Stimulated activated CD4-positive, alpha-beta T cell treated with anti-CD3 and anti-CD28 coated beads, Interleukin-2, amount 100 ng/mL, for 4 hours (primary cell): ENCODE measurements at places on chromosomes 3 and 15.

DNA sequence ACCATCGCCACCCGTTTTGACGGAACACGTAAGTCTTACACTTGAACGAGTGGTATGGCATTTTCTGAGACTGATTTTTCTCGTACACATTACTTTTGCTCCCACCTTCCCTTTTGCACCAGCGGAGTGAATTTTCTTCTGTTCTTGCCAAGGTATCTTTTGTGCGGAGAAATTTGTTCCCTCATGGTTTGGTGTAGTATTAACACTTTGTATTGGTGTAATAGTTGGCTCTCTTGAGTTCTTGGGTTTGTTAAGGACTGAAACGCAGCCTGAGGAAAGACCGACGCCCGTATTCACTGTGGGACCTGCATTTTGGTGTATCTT, 420 bp downstream of the KCNH8 start:
- no peak for DNase-seq

DNA sequence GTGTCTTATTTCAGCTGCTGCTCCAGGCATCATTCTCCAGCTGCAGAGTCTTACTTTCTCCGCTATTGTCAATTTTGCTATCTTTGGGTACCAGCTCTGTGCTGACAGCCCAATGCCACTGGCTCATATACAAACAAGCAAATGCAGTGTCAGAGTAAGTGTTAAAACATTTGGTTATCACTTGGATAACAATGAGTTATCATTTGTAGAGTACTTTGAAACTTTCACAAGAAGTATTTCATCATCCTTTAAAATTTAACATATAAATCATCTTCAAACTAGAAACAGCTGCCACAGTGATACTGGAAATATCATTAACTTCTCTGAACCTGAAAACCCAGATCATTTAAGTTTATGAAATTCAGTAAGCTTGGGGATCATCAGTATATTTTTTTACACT, 13.8 kb downstream of the TSPAN3 start:
- DNase-seq = no peak

DNA sequence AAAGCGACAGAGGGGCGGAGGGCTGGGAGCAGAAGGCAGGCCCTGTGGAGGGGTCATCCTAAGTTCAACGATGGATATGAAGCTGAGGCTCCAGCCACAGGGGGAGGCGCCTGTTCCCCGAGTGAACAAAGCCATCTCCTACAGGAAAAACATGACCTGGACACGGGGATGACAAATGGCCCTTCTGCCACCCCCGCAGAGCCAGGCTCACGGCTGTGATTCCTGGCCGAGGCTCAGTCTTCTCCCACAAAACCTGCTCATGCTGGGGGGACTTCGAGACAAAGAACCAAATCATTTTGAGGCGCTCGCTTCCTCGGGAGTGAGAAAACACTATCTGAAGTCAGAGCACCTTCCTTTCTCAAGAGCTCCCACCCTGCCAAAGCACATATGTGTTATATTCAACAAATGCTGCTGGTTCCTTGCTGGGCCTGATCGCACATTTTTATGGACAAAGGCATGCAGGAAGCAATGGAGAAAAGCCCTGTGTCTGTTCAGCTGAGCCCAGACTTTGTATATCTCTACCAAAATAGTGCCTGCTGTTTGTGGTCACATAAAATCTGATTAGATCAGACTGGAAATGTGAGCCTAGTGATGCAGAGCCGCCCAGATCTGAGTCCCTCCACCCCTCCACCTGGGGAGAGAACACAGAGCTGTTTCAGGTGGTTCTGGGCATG, 5.6 kb downstream of the RBP1 start:
- DNase-seq = no peak

GRCh38 chr15:71096676-71097075, 18.6 kb upstream of the THSD4 start:
- no peak for DNase-seq

GRCh38 chr15:38516626-38517025, 48.0 kb downstream of the RASGRP1 start:
- no peak for DNase-seq
